ENCODE measurements at places on chromosomes 2 and 18. TPM values are rescaled to one million over a fixed set of nuclear protein-coding genes. Genes with fewer than 3 reads are reported as not detected.

DNA sequence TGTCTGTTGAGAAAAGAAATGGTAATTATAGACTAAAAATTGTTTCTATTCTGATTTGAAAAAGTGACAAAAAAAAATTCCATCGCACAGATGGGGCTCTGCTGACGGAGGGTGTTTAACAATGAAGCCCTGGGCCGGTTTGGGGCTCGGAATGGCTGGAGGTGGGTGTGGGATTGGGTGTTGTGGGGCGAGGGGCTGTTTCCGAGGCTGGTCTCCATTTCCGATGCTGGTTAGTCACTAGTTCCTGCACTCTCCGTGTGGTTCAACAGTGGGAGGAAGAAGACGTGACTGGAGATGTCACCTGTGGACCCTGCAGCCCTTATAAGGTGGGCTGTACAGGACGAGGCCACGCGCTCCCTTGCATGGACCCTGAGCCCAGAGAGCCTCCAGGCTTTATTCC is 143.2 kb downstream of the KLHL29 start:
- no peak for DNase-seq

DNA sequence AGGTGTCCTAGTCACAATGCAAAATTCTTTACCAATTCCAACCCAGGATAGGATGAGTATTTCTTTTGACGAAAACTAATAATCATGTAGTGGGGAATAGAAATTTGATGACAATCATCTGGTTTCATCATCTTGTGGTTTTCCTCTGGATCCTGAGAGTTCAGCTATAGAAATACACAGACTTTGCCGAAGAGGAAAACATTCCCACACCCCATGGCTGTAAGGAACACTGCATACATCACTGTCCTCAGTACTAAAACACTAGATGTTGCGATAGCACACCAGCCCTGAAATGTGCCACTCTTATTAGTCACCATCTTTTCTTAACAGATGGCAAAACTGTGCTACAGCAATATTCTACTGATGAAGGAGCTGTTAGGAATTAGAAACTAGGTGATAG is 29.4 kb downstream of the CERKL start:
- DNase-seq: no peak

DNA sequence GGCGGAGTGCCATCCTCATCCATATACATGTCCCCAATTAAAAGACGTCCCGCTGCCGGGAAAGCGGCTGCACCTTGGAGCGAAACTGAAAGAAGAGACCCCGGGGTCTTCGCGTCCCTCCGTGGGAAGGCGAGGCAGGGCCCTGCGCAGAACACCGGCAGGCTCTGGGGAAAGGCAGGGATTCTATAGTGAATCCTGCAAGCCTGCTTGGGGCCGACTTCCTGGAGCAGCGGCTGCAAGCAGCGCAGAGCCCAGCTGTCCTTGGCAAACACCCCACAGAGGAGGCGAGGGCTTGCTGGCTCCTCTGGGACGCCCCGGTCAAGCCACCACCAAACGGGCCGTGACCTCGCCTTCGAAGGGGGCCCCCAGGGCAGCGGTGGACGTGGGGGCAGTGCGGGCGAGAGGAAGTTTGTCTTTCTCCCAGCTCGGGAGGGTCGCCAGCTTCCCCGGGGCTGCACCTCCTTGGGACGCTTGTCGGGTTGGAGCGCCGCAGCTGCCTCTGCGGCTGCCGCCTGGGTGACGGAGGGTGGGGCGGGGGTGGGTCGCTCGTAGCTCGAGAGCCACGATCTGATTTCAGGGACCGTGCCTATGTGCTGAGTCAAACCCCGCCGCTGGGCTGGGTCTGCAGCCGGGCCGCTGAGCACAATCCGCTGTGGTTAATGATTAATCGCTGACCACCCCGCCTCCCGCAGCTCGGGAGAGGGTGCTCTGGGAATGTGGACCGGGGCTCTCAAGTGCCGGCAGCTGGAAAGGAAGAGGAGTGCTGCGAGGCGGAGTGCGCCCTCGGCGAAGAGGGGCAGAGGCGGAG is 486 bp upstream of the GPR39 start:
- DNase-seq: peak; percentile 91

GRCh38 chr2:85744055-85744454 is 9.7 kb upstream of the ATOH8 start:
- no peak for DNase-seq

DNA sequence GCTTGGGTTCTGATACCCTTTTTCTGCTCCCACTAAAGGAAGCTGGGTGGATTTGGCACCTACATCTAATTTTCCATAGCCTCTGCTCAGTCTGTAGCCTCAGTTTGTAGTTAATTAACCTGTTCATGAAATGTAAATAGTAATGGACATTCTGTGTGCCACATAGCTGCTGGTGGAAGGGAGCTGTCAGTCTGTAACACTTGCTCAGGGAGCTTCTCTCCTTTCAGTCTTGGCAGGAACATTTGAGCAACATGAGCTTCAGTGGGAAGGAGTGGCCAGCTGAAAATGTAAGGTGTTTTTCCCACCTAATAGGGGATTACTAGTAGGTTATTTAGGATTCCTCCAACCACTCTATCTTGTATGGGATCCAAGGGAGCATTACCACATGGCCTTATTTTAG is 203.4 kb downstream of the ASXL3 start:
- DNase-seq: no peak

DNA sequence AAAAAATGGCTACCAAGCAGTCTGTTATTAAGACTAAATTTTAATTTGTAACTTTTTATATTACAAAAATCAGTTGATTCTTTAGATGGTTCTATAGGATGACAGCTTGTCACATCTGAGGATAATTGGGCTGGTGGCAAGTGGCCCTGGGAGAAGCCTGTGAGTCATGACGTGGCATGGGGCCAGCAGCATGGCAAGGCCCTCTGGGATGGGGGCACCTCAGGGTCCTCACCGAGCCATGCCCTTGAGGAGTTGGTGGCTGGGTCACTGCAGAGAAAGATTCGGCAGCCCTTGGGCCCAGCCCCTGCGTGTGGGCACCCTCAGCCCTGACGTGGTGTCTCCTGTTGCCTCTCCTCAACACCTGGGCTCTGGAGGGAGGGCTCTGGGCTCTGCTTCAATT is 49.7 kb downstream of the STK25 start:
- DNase-seq: no peak

GRCh38 chr2:96252526-96252925 is 13.3 kb downstream of the TMEM127 start:
- no peak for DNase-seq

- DNase-seq: no peak
Observed at GRCh38 chr18:62329691-62330454, 4.8 kb downstream of the TNFRSF11A start.

GRCh38 chr2:112765251-112765650 is 842 bp upstream of the CKAP2L start:
- no peak for DNase-seq

Gene TFPI
- 54.7 TPM for total RNA-seq

Gene SDC1
- total RNA-seq: 480 TPM

Gene GKN1
- total RNA-seq: not detected

Measured in ureter (tissue), 1 donor.